ENCODE measurements at places on chromosomes 16 and 17.

- DNase-seq = no peak
These were observed 26.9 kb downstream of the ZNRF1 start for GRCh38 chr16:75025761-75026160.

DNA sequence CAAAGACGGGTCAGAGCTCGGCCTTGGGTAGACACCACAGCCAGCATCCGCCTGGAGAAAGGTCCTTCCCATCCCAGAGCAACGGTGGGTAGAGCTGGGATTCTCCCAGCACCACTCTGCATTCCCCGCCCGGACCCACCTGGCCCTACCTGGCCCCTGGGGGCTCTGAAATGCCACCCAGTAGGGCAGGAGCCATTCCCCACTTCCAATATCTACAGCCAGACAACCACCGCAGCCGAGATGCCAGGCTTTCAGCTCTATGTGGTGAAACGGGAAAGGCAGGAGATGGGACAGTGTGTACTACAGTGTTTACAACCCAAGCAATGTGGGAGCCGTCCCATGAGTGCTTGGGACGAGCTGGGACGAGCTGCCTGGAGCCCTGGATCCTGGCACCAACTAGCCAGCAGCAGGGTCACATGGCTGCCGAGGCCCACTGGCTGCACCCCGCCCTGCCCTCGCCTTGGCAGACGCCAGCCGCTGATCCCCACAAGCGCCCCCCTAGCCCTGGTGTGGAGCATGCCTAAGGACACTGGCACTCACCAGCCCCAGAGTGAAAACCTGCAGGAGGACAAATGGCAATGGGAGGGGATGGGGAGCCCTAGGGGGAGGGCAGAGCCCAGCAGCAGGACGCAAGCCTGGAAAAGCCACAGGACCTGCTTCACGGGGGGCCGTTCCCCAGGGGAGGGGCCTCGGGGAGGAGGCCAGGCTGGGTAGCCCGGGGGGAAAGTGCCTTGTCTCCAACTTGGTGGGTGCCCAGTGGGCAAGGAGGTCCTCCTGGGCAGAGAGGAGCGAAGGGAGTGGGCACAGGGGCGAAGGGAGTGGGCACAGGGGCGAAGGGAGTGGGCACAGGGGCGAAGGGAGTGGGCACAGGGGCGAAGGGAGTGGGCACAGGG is 13.5 kb downstream of the TMC6 start:
- no peak for DNase-seq

GRCh38 chr16:50568187-50568815 is 20.1 kb downstream of the NKD1 start:
- no peak for DNase-seq

- DNase-seq = no peak
These were observed 27.4 kb downstream of the GRB7 start for GRCh38 chr17:39765175-39765574.

Data from stimulated activated CD4-positive, alpha-beta T cell treated with anti-CD3 and anti-CD28 coated beads, Interleukin-4, amount 100 ng/mL, for 1 hour (primary cell).